Fibroblast of skin of left biceps (primary cell): ENCODE measurements at places on chromosomes 1 and 21.

DNA sequence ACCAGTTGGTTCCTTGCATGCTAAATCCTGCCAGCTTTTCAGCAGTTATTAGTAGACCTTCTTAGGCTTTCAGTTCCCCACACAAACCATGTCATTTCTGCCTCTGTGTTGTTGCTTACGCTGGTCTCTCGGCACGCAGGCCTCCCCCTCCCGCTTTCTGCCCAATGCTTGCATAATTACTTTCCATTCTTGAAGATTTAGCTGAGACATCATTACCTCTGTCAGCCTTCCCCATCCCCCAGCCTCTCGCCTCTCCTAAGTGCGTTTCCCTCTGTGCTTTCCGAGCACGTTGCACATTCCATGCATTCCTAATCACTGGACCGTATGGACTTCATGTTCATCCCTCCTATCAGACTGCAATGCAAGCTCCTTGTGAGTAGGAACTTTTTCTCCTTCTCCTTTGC lies 26.8 kb downstream of the TSHB start:
- peak; percentile 72 for DNase-seq

- DNase-seq, result no peak
Observed at GRCh38 chr1:244231572-244232315, 180.7 kb downstream of the ZBTB18 start.

- DNase-seq, result no peak
Observed at GRCh38 chr1:60535713-60536112, 462.1 kb upstream of the C1orf87 start.

GRCh38 chr1:28194326-28195035 lies 18.0 kb upstream of the PTAFR start:
- no peak for DNase-seq
